ENCODE measurements at places on chromosomes 4 and X.

DNA sequence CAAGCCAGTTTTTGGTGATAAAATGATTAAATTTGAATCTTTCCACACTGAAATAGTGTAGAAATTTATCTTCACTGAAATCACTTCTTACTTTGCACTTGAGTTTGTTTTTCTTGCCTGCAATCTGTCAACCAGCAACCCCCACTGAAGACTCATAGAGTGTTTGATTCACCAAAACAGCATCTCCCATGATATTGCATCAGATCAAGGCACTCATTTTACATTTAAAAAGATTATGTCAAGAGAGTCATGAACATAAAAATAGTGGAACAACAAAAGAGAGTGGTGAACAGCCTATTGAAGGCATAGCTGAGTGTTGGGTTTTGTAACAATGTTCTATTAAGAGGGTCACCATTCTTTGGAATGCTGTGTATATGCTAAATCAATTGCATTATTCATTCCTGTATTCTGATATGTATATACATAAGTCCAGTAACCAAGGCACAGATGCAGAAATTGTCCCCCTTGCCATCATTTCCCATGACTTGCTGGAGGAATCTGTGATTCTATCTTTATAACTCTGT lies 1934.9 kb downstream of the ARAP2 start:
- no peak for DNase-seq

DNA sequence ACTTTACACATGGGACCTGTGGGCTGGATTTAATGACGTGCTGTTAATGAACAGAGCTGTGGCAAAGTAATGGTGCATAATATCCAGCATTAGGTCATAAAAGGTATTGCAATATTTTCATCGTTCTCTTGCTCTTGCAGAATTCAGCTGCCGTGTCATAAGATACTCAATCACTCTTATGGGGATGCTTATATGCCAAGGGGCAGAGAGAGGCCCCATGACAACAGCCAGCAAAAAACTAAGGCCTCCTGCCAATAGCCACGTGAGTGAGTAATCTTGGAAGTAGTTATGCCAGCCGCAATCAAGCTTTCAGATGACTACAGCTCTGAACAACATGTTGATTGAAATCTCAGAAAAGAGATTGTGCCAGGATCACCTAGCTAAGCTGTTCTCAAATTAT lies 616.9 kb downstream of the FSTL5 start:
- peak; percentile 9 for DNase-seq

GRCh38 chr4:122701965-122702364 lies 30.5 kb upstream of the BBS12 start:
- no peak for DNase-seq

GRCh38 chrX:106919932-106920452 lies at the start of gene CLDN2:
Gene CLDN2 (plus strand): TSS chrX:106920402. CDS start chrX:106928229, 7,827 bp downstream.
- peak; percentile 50 for DNase-seq

- no peak for DNase-seq
These were observed 35.8 kb upstream of the MID1 start for GRCh38 chrX:10656214-10656613.

DNA sequence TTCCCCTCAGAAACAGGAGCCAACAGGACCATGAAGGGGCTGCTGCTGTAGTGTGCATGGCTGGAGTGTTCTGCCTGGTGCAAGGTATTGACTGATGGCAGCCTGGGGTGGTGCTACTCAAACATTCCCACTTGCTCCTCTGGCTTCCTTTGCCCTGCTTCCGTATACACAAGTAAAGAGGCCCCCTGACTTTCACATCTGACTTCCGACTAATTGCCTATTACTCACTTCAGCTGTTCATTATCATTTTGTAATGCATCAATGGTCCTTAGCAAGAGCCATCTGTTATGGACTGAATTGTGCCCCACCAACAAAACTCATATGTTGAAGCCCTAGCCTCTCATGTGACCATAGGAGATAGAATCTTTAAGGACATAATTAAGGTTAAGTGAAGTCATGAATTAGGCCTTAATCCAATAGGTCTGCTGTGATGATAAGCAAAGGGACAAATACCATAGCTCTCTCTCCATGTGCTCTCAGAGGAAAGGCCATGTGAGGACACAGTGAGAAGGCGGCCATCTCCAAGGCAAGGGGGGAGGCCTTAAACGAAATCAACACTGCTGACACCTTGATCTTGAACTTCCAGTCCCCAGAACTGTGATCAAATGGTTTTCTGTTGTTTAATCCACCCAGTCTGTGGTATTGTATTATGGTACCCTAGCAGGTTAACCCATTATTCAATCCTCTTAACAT lies 122.5 kb upstream of the CLNK start:
- no peak for DNase-seq

- DNase-seq: no peak
These were observed 39.9 kb downstream of the HTT start for GRCh38 chr4:3114377-3114776.

- peak; percentile 37 for DNase-seq
These were observed 68.7 kb downstream of the MEPE start for GRCh38 chr4:87901422-87901992.

DNA sequence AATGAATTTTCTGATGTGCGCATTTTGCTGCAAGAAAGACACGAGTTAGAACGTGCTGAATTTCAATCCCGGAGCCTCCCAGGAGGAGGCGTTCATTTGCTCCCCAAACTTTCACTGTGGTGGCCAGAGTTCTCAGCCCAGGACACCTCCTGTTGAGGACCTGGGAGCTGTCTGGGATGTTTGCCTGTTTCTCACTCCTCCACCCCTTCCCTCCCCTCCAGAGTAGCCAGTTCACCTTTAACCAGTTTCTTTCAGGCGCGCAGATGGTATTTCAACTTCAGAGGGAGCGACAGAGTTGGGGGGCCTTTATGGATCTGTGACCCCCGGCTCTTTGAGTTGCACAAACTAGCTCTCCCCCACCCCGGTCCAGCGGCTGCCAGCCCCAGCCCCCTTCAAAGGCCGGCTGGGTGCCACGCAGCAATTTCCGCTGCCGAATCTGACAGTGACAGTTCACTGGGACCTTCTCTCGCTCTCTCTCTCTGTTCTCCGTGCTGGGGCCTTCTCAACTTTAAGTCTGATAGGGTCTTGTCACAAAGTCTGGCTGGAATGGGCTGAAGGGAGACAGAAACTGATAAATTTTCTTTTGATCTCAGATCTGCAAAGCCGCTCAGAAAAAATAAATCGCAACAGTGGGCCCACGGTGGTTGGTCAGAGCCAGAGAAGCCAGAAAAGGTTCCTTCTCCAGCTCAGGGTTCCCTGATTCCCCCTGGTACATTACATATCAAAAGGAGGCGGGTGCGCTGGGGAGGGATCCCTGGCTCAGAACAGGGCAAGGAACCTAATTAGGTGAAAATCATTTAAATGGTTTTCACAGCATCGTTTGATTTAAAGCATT lies 100.0 kb upstream of the STX18 start:
- no peak for DNase-seq

GRCh38 chr4:56732301-56732700 lies 51.2 kb upstream of the HOPX start:
- DNase-seq: no peak

DNA sequence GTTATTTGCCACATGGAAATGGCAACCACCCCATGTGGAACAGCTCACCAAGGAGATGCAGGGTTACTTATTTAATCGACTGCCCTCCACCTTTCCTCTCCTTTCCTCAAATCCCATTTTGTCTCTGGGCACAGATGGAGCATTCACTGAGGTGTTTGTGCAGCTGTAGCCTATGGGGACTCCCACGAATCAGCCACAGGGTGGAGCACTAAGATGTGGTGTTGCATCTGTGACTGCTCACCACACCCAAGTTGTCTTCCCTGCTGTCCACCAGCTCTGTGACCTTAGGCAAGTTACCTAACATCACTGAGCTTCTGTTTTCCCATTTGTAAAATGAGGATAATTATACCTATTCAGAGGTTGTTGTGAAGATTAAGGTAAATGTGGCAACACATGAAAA lies 252.4 kb upstream of the CPEB2 start:
- peak; percentile 34 for DNase-seq

GRCh38 chrX:2574271-2574670 lies 73.5 kb upstream of the DHRSX start:
- no peak for DNase-seq

GRCh38 chrX:118780911-118781310 lies 42.7 kb upstream of the ZCCHC12 start:
- peak; percentile 7 for DNase-seq

- DNase-seq: no peak
These were observed 40.1 kb downstream of the FAM241A start for GRCh38 chr4:112185334-112185733.

GRCh38 chr4:17276776-17277175 lies 235.1 kb downstream of the QDPR start:
- DNase-seq: peak; percentile 42

- DNase-seq: peak; percentile 55
These were observed 200.1 kb upstream of the PPARGC1A start for GRCh38 chr4:24089851-24090534.

- DNase-seq: no peak
These were observed 174.1 kb upstream of the HS3ST1 start for GRCh38 chr4:11602606-11603340.

GRCh38 chr4:134216411-134216810 lies 14.8 kb upstream of the PABPC4L start:
- DNase-seq: peak; percentile 32

- no peak for DNase-seq
These were observed 897.9 kb upstream of the FTHL17 start for GRCh38 chrX:31969714-31970113.

DNA sequence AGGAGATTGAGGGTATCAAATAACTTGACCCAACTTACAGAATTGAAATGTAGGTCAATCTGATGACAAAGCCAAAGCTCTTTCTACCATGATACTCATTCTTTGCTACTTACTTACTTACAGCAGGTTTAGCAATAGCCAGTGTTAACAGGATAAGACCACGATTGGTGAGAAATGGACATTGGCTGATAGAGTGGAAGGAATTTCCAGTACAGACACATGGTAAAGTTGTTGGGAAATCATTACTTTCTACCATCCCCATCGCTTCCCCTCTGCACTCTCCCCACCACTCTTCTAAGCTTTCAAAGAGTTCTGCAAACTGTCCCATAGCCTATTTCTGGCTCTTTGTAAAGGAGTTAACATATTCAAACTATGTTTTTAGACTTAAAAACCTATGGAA lies 119.7 kb downstream of the CHRNA9 start:
- DNase-seq: no peak

DNA sequence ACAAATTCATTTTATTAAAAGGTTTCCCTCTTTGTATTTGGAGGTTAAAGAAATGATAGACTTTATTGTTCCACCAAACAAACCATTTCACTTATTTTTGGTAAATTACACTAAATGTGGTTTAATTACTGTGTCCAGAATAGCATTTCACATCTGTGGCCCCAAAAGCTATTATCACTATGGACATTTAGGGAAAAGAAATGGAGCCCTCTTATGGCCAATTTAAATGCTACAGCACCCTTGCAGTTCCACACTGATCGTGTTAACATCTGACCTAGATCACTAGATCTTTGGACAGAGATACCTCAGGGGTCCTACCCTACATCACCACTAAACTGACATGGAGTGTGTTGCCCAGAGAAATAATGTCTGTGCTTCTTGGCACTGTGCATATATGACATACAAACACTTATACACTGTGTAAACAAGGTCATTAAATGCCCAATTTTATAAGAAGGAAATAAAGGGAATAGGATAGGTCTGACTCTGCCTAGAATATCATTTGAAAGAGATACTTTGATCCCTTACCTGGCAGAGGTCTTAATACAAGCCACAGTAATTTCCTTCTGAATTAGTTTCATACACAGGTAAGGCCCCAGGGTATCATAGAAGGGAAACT lies 163.9 kb downstream of the KDR start:
- peak; percentile 55 for DNase-seq

DNA sequence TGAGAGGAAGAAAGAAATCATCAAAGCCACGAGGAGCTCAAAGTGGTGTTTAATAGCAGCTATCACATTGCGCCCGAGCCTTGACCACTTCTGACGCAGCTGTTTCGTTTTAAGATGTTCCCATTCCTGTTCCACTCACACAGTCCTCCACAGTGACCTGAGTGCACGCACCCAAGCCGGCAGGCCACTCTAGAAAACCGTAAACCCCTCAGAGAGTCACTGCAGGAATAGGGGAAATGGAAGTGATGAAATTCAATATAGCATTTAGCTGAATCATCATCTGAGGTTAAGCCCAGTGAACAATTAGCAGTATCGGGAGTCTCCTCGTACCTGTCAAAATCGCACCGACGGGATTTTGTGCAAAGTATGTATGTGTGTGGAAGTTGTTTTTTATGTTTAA lies 17.9 kb upstream of the HAND2 start:
- no peak for DNase-seq

DNA sequence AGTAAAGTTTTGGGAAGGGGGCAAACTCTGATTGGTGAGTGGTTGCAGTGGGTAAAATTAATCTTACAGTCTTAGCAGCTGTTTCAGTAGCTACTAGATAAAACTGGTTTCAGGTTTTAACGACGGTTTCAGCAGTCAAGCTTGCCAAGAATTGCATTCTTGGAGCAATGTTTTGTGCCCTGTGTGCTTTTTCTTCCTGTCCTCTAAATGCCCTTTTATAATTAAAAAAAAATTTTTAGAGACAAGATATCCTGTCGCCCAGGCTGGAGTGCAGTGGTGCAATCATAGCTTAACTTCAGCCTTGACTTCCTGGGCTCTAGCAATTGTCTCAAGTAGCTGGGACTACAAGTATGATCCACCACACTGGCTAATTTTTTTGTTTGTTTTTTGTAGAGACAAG lies 6.3 kb upstream of the PPEF2 start:
- no peak for DNase-seq
